ENCODE measurements at places on chromosomes 1 and 21.

GRCh38 chr1:229380536-229381160 lies 37.8 kb upstream of the CCSAP start:
- no peak for DNase-seq

DNA sequence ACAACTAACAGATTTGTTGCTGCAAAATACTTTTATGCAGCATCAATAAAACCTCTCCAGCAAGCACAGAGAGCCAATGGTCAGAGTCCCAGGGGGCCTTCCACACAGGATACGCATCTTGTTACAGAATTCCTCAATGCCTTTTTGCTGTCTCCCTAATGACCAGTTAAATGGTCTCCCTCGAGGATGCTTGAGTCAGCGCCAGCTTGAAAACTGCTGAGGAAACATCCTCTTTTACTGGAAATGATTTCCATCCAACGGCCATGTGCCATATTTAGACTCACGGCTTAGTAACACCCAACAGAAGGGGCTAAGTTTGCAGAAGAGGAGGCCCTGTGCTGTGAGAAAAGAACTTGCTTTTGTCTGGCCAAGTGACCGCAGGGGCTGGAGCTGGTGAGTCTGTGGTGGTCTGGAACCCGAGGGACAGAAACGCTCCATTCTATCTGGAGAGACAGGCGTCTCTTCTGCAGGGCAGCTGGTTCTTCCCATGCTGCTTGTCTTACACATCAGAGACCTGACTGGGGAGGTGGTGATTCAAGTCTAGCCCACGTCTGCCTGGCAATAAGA lies 496.4 kb downstream of the SETD4 start:
- DNase-seq = peak; percentile 100

GRCh38 chr1:15757016-15757543 lies 1.5 kb upstream of the FBLIM1 start:
- no peak for DNase-seq

DNA sequence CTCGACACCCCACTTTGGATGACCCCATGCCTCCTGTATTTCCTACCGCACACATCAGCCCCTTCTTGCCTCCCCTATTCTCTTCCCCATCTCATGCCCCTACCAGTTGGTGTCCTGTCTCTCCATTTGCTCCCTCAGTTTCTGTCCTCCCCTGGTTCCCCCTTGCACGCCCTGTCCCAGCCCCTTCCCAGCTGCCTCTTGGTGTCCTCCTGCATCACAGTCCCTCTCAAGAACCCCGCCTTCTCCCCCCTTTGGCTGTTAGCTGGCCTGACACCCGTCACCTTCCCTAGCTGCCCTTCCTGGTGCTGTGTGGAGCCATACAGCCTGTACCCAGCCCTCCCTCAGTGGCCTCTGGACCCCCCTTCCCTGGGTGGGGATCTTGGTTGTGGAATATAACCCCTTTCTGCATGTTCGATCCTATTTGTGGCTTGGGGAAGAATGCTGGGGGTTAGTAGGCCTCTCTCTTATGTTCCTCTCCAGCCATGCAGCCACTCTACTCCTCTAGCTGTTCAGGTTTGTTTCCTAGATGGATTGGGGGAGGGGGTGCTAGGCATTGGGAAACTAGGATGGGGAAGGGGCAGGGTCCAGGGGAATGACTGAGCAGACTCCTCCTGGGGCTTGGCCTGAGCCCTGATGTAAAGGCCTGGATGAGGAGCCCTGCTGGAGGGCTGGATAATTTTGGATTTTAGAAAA lies 41.4 kb upstream of the NFASC start:
- DNase-seq = no peak

- no peak for DNase-seq
These were observed 4.5 kb upstream of the KIAA1614 start for GRCh38 chr1:180908074-180908765.

- peak; percentile 64 for DNase-seq
These were observed 923.2 kb downstream of the LTN1 start for GRCh38 chr21:28069450-28069923.

DNA sequence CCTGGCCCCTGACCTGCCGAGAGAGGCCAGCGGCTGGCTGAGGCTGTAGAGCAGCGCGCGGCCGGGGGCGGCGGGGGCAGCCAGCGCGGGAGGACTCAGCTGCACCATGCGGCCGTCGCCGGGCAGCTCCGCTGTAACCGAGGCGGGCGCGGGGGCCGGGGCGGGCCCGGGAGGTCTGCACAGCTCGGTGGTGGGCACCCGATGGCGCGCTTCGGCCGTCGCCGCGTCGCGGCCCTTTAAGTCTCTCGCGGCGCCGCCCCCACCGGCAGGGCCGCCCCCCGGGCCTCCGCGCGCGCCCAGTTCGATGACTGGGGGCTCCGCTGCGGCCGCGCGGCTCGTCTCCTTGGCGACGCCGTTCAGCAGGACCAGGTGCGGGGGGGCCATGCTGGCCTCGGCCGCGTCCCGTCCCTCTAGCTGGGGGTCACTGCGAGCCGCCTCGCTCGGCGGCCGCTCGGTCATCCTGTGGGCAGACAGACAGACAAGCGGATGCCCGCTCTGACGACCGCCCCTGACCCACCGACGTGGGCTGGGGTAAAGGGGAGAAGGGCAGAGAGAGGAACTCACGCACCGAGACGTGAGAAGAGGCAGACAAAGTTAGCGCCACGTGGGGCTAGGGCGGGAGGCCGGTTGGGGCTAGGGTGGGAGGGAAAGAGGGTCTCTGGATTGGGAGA lies 6.5 kb downstream of the TAL1 start:
- no peak for DNase-seq

- DNase-seq = no peak
These were observed 183.7 kb upstream of the LYPLAL1 start for GRCh38 chr1:218990019-218990418.

DNA sequence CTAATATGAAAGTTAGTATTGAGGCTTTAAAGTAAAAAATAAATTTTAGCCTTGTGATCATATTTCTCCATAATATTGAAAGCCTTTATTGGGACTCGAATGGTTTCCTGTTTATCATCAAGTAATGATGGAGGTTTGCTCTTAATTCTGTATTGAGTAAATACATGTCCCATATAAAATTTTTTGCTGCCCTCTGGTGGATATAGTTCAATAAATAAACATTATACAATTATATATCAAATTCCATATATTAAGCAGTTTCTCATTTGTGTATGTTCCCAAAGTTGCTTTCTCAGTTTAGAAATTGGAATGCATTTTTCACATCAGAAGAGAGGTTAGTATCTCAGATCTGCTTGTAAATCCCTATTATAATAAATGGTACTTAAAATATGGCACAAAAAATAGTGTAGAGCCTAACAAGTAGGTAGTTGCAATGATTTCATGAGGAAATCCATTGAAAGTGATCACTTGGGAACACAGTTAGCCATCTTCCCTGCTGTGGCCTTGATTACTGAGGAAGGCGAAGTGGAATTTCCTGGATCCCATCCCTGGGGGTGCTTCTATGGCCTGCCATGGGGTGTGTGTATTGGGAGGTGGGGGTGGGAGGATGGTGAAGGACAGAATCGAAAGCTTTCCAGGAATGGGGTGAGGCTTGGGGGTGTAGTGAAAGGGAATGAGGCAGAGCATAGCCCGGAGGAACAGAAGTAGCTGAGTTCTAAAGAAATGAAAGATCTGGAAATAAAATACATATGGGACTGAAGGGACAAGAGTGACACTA lies 84.1 kb upstream of the C21orf91 start:
- peak; percentile 47 for DNase-seq

GRCh38 chr1:41765152-41765551 lies 153.6 kb downstream of the HIVEP3 start:
- no peak for DNase-seq
